Activated T-cell treated with anti-CD3 and anti-CD28 coated beads for 1 hour (primary cell): ENCODE measurements at places on chromosomes 3 and 15.

DNA sequence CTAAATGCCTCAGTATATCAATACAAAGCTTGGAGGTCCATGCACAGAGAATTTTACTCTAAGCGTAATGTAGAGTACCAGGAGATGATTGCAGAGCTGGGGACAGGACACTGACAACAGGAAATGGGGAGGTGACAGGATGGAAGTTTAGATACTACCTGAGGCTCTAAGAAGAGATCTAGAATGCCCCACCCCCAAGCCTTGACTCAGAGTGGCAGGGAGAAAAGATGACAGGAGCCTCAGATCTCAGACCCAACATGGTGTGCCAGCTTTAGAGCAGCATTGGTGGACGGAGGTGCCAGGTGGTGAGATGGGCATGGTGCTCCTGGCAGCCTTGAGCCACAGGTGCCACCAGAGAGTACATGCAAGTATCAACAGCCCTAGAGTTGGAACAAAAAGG is 62.5 kb downstream of the LYZL4 start:
- DNase-seq = no peak

DNA sequence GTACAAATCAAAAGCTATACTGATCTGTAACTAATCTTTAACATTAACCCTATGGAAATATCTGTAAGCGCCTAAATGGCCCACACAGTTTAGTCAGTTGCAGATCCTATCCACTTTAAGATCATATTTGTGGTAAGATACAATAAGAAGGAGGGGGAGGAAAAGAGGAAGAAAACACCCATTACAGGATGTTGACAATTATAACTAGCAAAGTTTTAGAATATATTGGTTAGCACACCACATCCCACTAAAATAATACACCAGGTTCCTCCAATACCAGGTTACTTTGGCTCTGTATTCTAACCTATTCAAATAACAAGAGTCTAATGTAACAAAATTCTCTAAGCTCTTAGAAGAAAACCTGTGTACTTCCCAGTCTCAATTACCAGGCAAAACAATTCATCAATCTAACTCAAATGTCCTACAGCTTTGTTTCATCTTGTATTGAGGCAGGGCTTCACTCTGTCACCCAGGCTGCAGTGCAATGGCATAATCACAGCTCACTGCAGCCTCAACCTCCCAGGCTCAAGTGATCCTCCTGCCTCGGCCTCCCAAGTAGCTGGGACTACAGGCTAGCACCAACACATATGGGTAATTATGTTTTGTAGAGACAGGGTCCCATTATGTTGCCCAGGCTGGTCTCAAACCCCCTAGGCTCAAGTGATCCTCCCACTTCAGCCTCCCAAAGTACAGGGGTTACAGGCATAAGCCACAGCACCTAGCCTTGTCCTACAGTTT is 4.2 kb downstream of the SLC4A7 start:
- DNase-seq = no peak

DNA sequence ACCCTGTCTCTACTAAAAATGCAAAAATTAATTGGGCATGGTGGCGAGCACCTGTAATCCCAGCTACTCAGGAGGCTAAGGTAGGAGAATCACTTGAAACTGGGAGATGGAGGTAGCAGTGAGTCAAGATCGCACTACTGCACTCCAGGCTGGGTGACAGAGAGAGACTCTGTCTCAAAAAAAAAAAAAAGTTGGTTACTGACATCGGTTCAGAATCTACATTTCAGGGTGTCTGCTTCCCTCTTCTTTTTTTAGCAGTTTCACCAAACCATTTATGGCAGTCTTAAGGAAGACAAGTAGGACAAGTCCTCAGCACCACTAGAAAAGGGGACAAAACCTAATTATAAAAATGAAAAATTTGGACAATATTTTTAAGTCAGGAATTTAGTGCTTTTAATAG is 3.3 kb upstream of the USP4 start:
- no peak for DNase-seq

- DNase-seq = no peak
Measured at GRCh38 chr15:90535254-90535653, 5.5 kb downstream of the CRTC3 start.

GRCh38 chr3:100645913-100646312 is 36.5 kb downstream of the ADGRG7 start:
- DNase-seq = no peak

- no peak for DNase-seq
Measured at GRCh38 chr15:92102395-92102755, 248.9 kb downstream of the SLCO3A1 start.

DNA sequence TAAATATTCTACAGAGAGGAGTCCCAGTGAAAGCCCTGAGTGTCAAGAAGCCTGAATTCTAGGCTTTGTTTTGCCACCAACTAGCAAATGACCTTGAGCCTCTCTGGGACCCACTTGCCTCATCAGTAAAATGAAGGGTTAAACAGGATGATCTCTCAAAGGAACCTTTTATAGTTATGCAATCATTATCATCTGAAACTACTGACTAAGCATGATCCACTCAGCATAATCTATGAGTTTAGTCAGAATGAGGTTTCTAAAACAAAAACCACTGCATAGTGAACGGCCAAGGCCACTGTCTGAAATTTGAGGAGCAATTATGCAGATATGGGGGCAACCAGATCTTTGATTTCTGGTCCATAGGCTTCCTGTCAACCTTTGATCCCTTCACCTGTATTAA is 319.0 kb downstream of the MECOM start:
- no peak for DNase-seq

GRCh38 chr3:44862226-44862637 is 520 bp downstream of the TMEM42 start:
- DNase-seq = peak; percentile 14

- DNase-seq = no peak
Measured at GRCh38 chr15:88688394-88688933, 49.6 kb downstream of the ISG20 start.

DNA sequence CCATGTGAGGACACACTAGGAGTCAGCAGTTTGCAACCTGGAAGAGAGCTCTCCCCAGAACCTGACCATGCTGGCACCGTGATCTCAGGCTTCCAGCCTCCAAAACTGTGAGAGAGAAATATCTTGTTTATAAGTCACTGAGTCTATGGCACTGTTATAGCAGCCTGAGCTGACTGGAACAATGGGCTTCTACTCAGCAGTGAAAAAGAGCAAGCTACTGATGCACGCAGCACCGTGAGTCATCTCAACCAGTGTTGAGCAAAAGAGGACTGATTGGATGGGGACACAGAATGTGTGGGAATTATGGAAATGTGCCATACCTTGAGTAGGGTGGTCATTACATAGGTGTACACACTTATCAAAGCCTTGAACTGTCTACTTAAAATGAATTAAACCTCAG is 230.4 kb downstream of the PLCL2 start:
- DNase-seq = no peak

- no peak for DNase-seq
Measured at GRCh38 chr3:79187426-79187825, 580.4 kb downstream of the ROBO1 start.
